ENCODE measurements at places on chromosomes 3 and 15.

DNA sequence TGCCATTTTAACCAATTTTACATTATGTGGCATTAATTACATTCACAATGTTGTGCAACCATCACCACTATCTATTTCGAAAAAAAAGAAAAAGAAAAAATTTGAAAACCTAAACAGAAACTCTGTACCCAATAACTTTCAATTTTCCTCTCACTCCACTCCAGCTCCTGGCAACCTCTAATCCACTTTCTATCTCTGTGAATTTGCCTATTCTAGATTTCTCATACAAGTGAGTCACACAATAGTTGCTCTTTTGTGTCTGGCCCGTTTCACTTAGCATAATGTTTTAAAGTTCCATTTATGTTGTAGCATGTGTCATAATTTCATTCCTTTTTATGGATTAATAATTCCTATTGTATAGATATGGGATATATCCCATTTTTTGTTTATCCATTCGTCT lies 53.3 kb upstream of the TBC1D5 start:
- DNase-seq, result no peak

GRCh38 chr15:91947293-91947679 lies 93.8 kb downstream of the SLCO3A1 start:
- no peak for DNase-seq

- no peak for DNase-seq
Observed at GRCh38 chr3:29759411-29760225, 478.7 kb downstream of the RBMS3 start.

DNA sequence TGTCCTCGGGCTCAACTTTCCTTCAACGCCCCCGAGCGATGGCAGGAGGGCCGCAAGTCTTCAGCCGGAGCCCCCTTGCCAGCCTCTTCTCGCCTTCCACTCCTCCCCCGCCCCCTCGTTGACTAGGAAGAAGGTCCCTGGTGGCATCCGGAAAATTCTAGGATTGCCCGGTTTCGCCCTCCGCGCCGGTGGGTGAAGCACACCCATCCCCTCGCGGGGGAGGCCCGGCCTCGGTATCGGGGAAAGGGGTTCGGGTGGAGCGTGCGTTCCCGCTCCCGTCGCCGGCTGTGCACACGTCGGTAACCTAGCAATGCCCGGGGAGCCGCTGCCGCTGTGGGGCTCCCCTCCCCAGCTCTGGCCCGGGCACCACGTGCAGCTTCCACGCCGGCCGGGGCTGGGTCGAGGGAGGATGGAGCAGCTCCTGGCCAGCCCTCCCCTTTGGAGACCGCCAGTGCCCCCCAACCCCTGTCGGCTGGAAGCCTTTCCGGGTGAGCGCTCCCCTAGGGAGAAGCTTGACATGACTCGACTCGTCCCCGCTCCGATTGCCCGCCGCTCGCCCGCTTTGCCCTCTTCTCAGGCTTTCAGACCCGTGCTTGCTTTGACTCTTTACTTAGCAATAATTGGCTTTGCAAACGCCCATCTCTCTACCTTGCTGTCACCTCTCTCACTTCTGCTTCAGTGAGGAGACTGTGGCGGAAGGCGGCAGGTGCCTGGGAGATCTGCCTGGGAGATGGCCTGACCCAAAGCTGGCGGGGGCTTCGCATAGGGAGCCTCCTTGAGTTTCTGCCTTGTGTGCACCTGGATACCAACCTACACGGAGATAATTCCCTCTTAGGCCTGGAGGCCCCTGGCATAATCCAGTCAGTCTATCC lies 1.3 kb downstream of the CACNA1D start:
- DNase-seq, result no peak

GRCh38 chr15:54816401-54816800 lies 380.3 kb downstream of the RSL24D1 start:
- DNase-seq, result no peak

GRCh38 chr3:127486321-127486944 lies 104.1 kb downstream of the TPRA1 start:
- DNase-seq, result no peak

Measured in activated effector memory CD4-positive, alpha-beta T cell treated with Interleukin-2 at 50 U/mL for 16 hours (primary cell).